ENCODE measurements at places on chromosomes 11 and 22.

DNA sequence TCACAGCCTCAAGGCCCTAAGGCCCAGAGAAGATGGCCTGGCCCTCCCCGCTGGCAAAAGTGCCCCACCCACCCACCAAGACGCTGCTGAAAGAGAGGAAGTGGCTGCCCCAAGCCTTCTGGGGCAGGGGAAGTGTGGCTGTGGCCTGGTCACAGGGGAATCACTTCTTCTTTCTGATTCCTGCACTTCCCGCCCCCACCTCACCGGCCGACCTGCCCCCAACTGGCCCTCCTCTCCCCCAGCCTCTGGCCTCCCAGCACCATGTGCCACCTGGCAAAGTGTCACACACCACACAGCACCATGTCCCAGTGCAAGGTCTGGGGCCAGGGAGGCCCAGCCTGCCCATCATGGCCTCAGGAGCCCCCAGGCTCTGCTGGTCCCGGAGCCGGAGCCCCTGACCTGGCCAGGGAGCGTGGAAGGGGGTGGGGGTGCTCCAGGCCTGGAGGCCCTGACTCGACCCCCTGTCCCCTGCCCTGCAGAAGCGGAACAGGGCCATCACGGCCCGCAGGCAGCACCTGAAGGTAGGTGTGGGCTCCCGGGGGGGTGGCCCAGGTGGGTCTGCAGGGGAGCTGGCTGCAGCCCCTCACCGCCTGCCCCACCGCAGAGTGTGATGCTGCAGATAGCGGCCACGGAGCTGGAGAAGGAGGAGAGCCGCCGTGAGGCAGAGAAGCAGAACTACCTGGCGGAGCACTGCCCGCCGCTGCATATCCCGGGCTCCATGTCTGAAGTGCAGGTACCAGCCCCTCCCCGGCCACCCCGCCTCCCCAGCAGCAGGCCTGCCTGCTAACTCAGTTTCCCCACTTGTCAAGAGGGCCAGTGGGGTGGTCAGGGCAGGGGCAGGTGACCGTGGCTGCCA lies 1.4 kb downstream of the TNNI2 start:
- H3K27me3 ChIP-seq, result no peaks in the 10 kb centered on the region
- DNase-seq, result no peak
- H3K36me3 ChIP-seq, result no peaks in the 10 kb centered on the region
- H3K4me3 ChIP-seq, result no peak overlapping the region
- H3K27ac ChIP-seq, result no peak overlapping the region
- no peaks in the 10 kb centered on the region for H3K4me1 ChIP-seq

DNA sequence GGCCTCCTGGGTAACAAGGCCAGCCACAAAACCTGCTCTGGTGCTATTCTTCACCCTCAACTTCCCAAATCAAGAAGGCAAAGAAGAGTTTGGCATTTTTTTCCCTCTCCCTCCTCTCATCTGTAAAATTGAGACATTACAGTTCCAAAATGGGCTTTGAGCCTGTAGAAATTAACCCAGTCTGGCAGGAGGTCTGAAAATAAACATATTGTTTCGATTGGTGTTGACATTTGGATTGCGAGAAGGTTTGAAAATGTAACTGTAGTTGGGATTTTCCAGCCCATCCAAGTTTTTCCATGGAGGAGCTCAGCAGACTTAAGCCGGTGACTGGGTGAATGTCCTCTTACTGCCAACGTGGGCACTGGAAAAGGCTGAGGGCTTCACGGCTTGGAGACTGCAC lies 35.0 kb upstream of the ALX4 start:
- peaks cover 59% of the 10 kb centered on the region for H3K27me3 ChIP-seq
- DNase-seq, result no peak
- H3K4me3 ChIP-seq, result no peak overlapping the region

DNA sequence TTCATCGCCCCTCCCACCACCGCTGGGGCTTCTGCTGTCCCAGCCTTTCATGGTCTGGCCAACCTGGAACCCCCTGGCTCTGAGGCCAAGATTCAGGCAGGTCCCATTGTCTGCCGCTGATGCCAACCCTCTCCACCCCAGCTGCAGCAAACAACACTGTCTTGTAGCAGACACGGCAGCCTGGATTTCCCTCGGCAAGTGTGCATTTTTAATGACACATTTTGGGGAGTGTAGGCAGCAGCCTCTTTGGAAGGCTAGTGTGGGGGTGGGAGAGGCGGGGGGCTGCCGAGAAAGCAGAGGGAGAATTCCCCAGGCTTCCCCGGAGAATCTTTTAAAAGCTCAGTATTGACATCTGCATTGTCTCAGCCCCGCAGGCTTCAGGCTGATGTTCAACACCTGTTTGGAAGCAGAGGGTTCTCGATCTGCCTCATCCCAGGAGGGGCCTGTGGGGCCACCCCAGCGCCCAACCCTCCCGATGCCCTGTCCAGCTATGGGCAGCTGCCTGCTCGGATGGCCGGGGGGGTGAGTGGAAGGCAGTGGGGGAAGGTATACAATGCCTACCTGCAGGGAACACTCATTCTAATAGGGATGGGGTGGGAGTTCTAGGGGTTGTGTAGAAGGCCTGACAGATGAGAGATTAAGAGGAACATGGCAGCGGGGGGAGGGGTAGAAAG lies 41.5 kb downstream of the NECTIN1 start:
- no peaks in the 10 kb centered on the region for H3K36me3 ChIP-seq
- H3K27ac ChIP-seq, result no peak overlapping the region
- no peak for DNase-seq
- no peaks in the 10 kb centered on the region for H3K27me3 ChIP-seq
- H3K4me1 ChIP-seq, result peaks cover 28% of the 10 kb centered on the region

- H3K4me3 ChIP-seq, result no peak overlapping the region
- no peaks in the 10 kb centered on the region for H3K36me3 ChIP-seq
- H3K27ac ChIP-seq, result no peak overlapping the region
- no peak for DNase-seq
These were observed 92.5 kb downstream of the MYO18B start for GRCh38 chr22:25834490-25834889.

DNA sequence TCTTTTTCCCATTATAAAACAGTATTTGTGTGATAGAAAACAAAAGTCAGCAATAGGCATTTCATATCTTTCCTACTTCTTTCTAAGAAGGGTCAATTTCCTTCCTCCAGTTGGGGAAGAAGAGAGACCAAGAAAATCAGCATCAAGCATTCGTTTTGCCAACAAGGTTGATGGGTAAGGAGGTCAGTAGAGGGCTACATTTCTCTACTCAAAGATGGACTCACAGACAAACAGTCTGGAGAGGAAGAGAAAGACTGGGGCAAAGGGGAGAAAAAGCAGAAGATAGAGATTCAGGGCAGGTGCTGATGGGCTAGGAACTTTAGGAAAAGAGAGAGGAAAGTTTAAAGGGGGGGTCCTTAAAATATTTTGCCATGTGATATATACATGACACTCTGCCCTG lies 8.6 kb upstream of the MTNR1B start:
- H3K27ac ChIP-seq, result no peak overlapping the region
- no peak for DNase-seq

DNA sequence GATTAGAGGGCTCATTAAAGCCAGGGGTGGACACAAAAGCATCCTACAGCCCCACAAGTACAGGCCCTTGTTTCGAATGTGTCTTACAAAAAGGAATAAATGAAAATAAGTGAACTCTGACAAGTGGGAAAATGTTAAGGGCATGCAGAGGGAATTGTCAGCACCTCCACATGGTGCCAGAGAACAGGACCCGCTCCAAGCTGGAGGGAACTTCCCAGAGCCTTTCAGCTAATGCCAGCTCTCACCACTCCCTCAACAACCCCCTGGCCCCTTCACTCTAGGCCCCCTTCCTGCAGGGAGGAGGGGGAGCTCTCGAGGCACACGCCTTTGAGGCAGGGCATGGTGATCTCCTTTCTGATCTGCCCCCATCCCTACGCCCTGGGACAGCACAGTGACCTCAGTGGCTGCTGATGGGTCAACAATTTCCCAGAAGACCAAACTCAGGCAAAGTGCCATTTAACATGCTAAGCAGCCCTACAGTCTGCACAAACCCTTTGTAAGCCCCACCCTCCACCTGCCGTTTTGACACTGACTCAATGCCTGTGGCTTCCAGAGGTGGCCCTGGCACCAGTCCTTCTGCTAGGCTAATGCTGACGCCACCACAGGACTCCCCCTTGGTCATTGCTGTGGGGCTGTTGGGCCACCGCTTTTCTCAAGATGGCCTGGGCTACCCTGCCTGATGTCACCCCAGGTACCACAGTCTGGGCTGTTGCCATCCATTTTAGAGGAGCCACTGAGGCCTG lies 12.5 kb upstream of the CHST1 start:
- no peaks in the 10 kb centered on the region for H3K4me1 ChIP-seq
- peaks cover 33% of the 10 kb centered on the region for H3K27me3 ChIP-seq
- H3K36me3 ChIP-seq, result no peaks in the 10 kb centered on the region
- DNase-seq, result no peak
- no peak overlapping the region for H3K4me3 ChIP-seq
- H3K27ac ChIP-seq, result no peak overlapping the region

- 0 out of 2 replicates have a peak overlapping the region, but pooled peaks have one; percentile 1 for H3K27ac ChIP-seq
- H3K27me3 ChIP-seq, result 0 out of 2 replicates have a peak, but pooled peaks cover 3% of the 10 kb centered on the region
- DNase-seq, result no peak
These were observed 59.5 kb upstream of the WNT11 start for GRCh38 chr11:76265771-76266241.

GRCh38 chr11:11107076-11107723 lies 245.8 kb downstream of the CSNK2A3 start:
- peak; percentile 43 for DNase-seq
- H3K4me1 ChIP-seq, result no peaks in the 10 kb centered on the region
- peaks cover 39% of the 10 kb centered on the region for H3K27me3 ChIP-seq
- no peak overlapping the region for H3K4me3 ChIP-seq
- no peak overlapping the region for H3K27ac ChIP-seq

GRCh38 chr11:2699185-2699530 lies 636 bp downstream of the KCNQ1OT1 start:
- H3K4me1 ChIP-seq, result peaks cover 13% of the 10 kb centered on the region
- H3K4me3 ChIP-seq, result peak overlapping the region; percentile 94
- H3K36me3 ChIP-seq, result no peaks in the 10 kb centered on the region
- no peaks in the 10 kb centered on the region for H3K27me3 ChIP-seq
- no peak overlapping the region for H3K27ac ChIP-seq

DNA sequence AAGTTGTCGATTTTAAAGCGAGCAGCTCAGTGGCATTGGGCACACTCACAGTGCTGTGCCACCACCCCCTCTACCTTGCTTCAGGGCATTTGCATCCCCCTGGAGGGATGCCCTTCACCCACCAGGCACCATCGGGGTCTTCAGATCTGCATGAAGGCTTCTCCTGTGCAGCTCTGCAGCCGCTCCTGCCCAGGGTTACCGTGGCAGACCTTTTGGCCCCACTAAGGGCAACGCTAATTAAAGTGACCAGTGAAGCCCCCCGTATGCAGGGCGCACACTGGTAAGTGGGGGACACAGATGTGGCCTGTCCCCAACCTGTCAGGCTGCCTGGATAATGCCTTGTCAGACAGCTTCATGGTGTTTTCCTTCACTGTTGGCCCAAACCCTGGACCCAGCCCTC lies 1117.7 kb downstream of the BRD1 start:
- no peaks in the 10 kb centered on the region for H3K27me3 ChIP-seq
- H3K4me1 ChIP-seq, result no peaks in the 10 kb centered on the region
- H3K27ac ChIP-seq, result no peak overlapping the region
- H3K36me3 ChIP-seq, result no peaks in the 10 kb centered on the region
- H3K4me3 ChIP-seq, result no peak overlapping the region
- no peak for DNase-seq

All from PC-3 (cell line).